COR-L47 (cell line): ENCODE measurements at places on chromosomes 3 and 15.

DNA sequence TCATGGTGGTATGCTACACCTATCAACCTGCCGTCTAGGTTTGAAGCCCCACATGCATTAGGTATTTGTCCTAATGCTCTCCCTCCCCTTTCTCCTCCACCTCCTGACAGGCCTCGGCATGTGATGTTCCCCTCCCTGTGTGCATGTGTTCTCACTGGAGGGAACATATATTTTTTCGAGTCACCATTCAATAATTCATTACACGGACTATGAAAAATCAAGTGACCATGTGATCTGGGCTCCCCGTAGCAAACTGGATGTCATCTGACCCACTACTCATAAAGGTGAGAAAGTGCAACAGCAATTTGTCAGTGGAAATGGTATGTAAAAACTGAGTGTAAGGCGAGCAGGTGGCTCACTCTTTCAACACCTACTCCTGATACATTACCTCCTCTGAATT is 224.3 kb upstream of the RASGRP1 start:
- DNase-seq = no peak

DNA sequence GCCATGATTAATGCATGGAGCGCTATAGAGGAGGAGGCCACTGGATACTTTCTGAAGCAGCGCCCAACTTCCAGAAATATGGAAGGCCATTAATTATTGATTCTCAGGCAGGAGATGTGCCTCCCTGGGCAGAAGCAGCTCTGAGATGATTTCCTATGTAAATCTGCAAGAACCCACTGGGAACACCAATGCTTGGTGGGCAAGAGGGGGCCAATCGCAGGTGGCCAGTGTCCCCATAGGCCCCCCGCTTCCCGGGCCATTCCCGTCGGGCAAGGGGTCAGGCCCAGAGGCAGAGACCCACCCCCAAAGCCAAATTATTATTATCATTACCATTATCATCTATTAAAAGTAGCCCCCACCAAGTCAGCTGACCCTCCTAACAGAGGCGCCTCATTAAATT is 288.0 kb upstream of the TLE3 start:
- no peak for DNase-seq

- DNase-seq = no peak
Observed at GRCh38 chr3:99713440-99713839, 75.0 kb downstream of the COL8A1 start.

DNA sequence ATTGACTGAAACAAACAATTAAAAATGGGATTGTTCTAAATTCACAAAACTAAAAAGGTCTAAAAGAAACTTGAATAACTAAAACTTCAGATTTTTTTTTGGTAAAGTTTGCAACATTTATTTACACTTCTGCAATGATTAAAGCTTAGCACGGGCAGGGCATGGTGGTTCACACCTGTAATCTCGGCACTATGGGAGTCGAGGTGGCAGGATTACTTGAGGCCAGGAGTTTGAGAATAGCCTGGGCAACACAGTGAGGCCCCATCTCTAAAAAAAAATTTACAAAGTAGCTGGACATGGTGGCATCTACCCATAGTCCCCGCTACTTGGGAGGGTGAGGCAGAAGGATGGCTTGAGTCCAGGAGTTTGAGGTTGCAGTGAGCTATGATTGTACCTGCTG is 31.6 kb downstream of the TLNRD1 start:
- no peak for DNase-seq

GRCh38 chr15:73273181-73274002 is 95.4 kb downstream of the HCN4 start:
- DNase-seq = peak; percentile 33

DNA sequence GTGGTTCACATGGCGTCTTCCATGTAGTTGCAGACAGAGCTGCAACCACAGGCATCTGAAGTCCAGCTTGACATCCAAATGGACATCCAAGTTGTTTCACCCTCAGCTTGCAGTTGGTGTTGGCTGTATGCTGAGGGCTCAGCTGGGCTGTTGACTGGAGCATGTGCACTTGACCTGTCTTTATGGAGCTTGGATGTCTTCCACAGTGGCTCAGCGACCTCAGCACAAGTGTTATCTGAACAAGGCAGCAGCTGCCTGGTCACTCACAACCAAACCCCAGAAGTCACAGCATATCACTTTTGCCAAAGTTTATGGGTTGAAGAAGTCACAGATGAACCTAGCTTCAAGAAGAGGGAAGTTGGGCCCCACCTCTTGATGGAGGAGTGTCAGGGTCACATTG is 92.9 kb downstream of the TPRA1 start:
- DNase-seq = no peak
